Aorta (tissue), 5 donors: ENCODE measurements at places on chromosomes 12 and 14.

DNA sequence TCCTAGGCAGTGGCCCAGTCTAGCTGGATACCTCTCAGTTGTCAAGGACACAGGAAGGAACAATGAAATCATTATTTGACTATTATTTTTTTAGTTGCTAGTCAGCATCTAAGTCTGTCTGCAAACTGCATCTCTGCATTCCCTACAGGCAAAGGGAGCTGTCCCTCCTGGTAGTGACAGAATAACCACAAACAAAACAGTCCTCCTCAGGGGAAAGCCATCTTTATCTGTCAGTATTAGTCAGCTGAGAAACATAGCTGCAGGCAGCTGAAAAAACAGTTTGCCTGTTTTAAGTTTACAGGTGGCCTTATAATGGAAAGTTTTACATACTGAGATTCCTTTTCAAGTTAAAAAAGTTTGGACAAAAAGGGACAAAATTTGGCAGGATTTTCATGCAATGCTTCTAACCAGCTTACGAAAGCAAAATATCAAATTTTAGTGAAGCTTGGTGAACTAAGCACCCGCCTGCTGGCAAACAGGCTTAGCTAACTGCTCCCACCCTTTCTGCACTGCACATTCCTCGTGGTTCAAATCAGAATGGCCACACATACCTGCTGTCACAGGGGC lies 29.5 kb downstream of the SLC25A21 start:
- DNase-seq: no peak

- DNase-seq: peak; percentile 56
Measured at GRCh38 chr14:95255487-95255886, 64.2 kb downstream of the CLMN start.

DNA sequence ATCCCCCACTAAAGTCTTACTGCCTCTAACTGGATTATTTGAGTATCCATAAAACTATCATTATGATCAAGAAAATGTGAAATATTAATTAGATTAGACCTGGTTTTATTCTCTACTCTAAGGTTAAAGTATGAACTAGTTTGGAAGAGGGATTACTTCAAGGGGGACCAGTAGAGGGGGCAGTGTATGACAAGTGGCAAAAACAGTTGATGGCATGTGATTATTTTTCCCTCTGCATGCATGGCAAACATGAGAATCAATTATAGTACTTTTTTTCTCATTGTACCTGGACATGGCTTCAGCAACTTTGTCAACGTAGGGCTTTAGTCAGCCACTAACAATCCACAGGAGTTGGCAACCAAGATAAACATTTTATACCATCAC lies 145.0 kb upstream of the SLC38A2 start:
- no peak for DNase-seq

- no peak for DNase-seq
Measured at GRCh38 chr12:90079529-90080210, 371.0 kb upstream of the ATP2B1 start.

- peak; percentile 50 for DNase-seq
Measured at GRCh38 chr14:90521084-90521929, 124.5 kb downstream of the CALM1 start.

DNA sequence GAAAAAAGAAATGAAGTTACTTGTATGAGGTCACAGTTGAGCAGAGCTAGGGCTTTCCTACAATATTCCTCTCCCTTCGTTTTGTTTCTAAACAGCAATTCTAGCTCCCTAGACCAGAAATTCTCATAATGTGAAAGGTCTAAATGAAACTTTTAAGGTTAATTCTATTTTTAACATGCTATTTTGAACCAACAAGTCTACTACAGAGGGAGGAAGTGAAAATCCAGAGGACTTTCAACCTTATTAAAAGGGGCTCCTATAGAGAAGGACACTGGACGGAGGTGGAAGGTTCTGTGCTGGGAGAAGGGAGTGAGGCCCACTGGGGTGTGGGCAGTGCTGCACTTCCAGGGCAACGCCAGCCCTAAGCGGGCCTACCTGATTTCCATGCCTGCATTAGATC lies 13.4 kb downstream of the GSG1 start:
- DNase-seq: no peak

GRCh38 chr14:92687681-92688433 lies 60.6 kb downstream of the LGMN start:
- no peak for DNase-seq

DNA sequence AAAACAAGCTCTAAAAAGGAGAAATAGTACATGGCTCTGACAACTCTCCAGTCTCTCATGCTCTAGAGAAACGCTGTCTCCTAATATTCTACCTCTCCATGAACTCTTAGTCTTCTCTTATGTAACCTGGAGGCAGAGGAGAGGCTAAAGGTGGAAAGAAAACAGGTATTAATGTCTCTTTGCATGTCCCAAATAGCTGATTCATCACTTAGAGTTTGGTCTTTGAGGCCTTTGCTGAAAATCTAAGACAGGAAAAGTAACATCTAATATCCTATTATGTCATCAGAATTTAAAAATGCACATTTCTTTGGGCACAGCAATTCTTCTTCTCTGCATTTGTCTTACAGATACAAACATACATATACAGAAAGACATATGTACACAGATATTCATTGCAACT lies 127.2 kb downstream of the DHRS2 start:
- no peak for DNase-seq

DNA sequence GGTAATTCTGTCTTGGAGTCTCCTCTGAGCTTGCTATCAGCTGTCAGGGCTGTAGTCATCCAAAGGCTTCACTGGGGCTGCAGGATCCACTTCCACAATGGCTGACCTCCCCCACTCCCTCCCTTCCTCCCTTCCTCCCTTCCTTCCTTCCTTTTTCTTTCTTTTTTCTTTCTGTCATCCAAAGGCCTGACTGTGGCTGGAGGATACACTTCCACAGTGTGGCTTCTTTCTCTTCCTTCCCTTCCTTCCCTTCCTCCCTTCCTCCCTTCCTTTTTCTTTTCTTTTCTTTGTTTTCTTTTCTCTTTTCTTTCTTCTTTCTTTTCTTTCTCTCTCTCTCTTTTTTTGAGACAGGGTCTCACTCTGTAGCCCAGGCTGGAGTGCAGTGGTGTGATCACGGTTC lies 30.6 kb downstream of the ARF6 start:
- DNase-seq: no peak

DNA sequence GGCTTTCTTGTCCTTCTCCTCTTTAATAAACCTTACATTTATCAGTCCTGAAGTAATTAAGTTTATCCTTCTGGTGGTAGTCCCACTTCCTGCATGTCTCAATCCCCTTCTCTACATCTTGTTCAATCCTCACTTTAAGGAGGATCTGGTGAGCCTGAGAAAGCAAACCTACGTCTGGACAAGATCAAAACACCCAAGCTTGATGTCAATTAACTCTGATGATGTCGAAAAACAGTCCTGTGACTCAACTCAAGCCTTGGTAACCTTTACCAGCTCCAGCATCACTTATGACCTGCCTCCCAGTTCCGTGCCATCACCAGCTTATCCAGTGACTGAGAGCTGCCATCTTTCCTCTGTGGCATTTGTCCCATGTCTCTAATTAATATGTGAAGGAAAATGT lies 79.3 kb downstream of the ZFC3H1 start:
- no peak for DNase-seq

GRCh38 chr14:69992564-69992963 lies 113.3 kb downstream of the SMOC1 start:
- DNase-seq: no peak

DNA sequence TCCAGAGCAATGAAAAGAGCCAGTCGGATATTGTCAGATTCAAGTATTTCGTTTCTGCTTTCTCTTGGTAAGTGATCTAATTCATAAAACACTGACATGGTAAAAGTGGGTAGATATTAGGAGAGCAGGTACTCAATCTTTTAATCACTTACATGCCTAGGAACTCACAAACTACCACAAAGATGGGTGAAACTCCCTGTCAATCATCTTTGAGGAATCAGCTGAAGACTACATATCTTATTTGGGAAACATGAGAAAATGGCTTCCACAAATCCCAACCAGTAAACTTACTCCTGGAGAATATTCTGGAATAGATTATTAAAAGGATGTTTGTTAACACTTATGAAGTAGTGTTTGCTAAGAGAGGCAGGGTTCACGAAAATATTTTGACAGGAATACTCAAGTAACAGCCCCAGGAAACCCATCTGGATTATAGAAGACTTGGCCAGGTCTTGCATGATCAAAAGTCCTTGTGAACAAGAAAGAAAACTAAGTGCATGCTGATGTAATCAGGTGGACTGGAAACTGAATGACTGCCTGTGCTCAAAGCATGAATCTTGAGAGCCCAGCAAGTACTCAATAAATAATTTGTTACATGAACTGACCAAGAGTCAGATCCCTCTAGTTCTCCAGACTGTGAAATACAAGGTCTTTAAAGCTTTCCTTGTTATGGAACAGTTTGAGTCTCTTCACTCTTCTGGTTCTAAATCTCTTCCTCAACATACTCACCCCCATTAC lies 15.5 kb downstream of the CNIH1 start:
- no peak for DNase-seq

GRCh38 chr14:87407344-87407743 lies 585.6 kb downstream of the GALC start:
- no peak for DNase-seq

DNA sequence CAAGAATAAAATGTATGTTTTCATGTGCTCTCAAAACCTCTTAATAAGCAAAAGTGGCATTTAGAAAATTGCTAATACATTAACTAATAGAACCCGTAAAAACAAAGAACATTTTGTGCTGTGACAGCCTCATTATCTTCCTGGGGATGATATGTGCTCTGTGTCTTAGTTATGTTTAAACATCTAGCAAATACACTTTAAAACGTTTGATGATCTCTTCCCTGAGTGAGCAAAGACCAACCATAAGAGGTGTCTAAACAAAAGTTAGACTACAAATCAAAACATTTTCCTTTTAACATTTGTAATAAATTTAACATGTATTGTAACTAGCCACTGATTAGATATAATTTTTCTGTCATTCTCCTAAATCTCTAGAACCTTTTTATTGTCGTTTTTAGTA lies 95.8 kb downstream of the SOX5 start:
- no peak for DNase-seq

DNA sequence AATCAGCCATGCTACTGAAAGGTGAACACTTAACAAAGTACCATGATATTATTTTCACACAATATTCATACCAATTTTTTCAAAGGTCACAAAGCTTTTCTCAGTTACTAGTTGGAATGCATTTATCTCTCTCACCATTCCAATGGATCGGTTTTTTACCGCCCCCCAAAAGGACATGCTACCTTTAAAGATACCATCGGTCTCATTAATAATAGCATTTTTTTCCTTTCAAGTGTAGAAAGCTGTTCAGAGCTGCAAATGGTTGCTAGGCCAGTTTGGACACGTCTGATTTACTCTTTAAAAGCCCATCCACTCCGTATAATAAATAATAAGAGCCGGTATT lies 34.9 kb upstream of the STON2 start:
- no peak for DNase-seq

DNA sequence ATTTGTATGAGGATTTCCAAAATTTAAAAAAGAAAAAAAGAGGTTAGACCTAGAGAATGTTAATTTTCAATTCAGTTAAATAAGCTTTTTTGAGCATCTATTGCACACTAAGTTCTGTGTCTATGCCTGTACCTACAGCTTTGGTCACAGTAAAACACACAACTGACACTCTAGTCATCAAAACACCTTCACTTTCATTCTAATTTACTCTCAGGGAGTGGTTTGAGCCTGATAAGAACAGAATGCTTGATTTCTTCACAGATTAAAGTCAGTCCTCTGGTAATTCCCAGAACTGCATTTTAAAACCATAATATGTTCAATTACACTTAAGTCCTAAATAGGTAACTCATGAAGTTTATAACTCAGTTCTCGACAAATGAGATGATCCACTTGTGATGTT lies 9.2 kb downstream of the SLC5A8 start:
- DNase-seq: no peak

- DNase-seq: no peak
Measured at GRCh38 chr14:65238456-65238855, 136.1 kb upstream of the MAX start.

- no peak for DNase-seq
Measured at GRCh38 chr12:129961091-129961490, 57.3 kb upstream of the TMEM132D start.

- no peak for DNase-seq
Measured at GRCh38 chr14:92389598-92390158, 66.7 kb downstream of the SLC24A4 start.

- no peak for DNase-seq
Measured at GRCh38 chr12:108514468-108514972, 557 bp upstream of the FICD start.

DNA sequence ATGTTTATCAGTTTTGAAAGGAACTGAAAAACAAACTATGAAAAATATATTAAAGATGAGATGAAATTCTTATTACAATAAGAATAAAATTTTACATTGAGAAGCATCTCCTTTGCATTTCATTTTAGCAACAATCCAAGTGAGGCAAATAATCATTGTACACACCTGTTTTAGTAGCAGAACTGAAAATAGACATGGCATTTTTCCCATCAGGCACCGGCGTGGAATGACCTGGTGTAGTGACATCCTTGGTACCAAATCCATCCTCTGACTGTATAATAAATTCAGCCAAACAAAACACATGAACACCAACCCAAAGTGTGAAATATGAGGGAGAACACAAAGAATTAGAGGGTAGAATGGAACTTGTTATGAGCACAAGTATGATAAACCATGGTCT lies 271.4 kb downstream of the MED13L start:
- no peak for DNase-seq

- no peak for DNase-seq
Measured at GRCh38 chr14:54366736-54367735, 29.8 kb upstream of the CDKN3 start.
